Hematopoietic multipotent progenitor cell treated with erythropoietin and hydrocortisone succinate and interleukin-3 and kit ligand, for 17 days (in vitro differentiated cells): ENCODE measurements at places on chromosomes 5 and 9.

- DNase-seq = no peak
Observed at GRCh38 chr5:3599226-3600105, 3.8 kb downstream of the IRX1 start.

DNA sequence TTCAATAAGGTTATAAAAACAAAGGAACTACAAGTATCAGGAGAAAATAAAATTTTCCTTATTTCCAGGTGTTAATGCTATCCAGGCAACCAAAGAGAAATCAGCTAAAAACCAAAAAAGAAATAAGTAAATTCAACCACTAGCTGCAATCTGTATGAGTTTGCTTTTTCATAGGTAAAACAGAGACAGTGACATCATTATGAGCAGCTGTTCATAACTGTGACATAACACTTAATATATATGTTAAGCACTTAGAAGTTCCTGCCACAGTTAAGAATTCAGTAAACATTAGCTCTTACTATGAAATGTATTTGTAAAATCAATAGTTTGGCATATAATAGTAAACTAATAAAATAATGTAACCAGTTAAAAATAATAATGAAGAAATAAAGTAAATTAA is 20.9 kb downstream of the P4HA2 start:
- no peak for DNase-seq

GRCh38 chr5:73996151-73996755 is 370.3 kb downstream of the ARHGEF28 start:
- no peak for DNase-seq

GRCh38 chr5:75337366-75338021 is 474 bp downstream of the HMGCR start:
- peak; percentile 45 for DNase-seq
